Eye (tissue), 1 donor: ENCODE measurements at places on chromosomes 7 and 10.
A peak's percentile ranks its signal among the peaks of the same experiment; 100 is the strongest.

GRCh38 chr7:51369746-51370145, 53.1 kb upstream of the COBL start:
- peak; percentile 44 for DNase-seq

DNA sequence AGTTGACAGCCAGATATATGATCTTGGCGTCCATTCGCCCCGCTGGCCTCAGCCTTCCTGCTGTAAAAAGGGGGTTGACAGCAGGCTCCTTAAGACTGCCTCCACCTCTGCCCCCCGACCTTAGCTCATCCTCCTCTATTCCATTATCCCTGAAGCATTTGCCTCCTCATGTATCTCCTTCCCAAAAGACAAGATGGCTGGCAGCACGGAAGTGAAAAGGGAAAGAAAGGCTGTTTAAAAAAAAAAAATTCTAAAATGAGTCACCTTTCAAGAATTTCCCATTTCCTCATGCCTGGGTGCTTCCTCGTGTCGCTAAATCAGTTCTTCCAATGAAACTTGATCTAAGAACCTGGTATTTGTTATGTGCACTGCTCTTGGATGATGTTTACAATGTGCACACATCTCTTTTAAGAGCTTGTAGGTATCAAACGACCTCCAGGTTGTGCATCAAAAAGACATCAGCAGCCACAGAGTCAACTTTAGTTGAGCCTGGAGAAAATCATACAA, 1.7 kb downstream of the SCRN1 start:
- peak; percentile 82 for DNase-seq

DNA sequence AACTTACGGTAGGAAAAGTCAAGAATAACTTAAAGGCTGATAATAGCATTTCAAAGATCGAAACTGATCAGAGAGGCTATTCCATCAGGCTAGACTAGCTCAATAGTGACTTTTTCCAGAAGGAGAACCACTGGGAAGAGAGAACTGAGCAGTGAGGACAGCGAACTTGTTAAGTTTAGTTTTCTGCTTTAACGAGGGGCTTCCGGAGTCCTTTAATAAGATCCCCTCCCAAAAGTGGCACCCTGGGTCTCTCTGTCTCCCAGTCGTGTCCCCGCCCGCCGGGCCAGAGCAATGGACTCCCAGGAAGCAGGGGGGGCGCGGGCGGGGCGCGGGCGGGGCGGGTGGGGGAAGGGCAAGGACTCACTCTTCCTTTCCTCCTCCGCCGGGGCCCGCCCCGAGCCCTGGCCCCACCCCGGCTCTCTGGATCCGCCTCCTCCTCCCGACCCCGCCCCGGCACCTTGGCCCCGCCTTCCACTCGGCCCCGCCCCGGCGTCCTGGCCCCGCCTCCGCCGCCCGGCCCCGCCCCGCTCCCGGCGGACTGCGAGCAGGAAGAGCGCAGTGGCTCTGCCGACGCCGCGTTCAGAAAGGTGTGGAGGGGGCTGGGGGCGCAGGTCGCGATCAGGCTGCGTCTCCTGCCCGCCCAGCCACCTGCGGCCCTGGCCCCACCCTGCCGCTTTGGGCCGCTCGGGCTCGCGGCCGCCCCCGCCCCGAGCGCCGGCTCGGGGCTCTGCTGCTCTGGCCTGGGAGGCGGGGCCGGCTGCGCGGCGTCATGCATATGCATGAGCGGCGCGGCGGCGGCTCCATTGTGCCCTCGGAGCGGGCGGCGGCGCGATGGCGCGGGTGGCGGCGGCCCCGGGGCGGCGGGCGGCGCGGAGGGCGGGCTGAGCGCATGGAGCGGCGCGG, at the start of gene ZMIZ2:
TSS of gene ZMIZ2 (plus strand) at position 803 of the 903 bp plus-strand sequence. CDS start 7,403 bp downstream, outside the sequence.
- peak; percentile 96 for DNase-seq

GRCh38 chr7:3558400-3558799, 257.3 kb downstream of the SDK1 start:
- DNase-seq, result peak; percentile 80

- peak; percentile 82 for DNase-seq
Observed at GRCh38 chr10:101000915-101001658, 1.5 kb downstream of the LZTS2 start.

DNA sequence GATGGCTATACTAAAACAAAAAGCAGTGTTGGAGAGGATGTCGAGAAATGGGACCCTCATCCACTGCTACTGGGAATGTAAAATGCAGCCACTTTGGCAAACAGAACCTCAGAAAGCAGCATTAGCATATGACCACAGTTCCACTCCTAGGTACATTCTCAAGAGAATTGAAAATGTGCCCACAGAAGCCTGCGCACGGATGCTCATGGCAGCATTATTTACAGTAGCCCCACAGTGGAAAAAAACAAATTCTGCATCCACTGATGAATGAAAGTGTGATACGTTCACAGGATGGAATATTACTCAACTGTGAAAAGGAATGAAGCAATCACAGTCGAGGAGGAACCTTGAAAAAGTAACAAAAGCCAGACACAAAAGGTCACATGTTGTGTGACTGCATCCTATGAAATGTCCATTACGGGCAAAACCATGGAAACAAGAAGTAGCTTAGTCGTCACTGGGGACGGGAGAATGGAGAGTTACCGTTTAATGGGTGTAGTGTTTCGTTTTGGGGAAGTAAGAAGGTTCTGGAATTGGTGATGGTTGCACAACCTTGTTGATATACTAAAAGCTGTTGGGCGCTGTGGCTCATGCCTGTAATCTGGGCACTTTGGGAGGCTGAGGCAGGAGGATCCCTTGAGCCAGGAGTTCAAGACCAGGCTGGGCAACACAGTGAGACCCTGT, 2.5 kb upstream of the UPK3B start:
- DNase-seq, result no peak

DNA sequence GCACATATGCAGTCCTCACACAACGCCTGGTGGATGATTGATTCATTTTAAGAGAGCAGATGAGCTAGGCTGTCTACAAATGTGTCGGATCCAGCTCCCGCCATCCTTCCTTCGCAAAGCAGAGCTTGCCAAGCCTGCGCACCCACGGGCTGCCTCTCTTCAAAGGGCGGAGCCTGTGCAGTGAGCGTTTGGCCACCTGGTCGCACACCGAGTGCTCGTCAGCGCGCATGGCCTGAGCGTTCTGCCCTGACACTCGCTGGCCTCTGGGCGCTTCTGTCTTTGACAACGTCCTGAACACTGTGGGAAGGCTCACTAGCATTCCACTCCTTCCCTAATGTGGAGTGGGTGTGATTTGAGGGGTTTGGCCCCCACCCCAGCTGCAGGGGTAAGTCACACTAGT, 47.1 kb upstream of the TMEM72 start:
- peak; percentile 80 for DNase-seq

DNA sequence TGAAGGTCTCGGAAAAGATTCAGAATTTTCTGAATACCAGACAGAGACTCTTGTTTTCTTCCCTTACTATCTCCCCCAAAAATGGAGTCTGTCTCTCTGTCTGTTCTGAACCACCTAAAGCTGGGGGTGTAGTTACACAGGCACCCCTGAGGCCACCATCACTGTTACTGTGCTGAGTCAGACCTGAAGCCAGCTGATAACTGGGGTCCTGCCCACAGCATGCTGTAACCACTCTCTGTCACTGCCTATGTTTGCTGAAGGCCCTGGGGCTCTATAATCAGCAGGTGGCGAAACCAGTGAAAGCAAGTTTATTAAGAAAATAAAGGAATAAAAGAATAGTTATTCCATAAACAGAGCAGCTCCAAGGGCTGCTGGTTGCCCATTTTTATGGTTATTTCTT, 575.2 kb upstream of the POT1 start:
- DNase-seq, result no peak

GRCh38 chr7:115122388-115122787, 200.5 kb downstream of the MDFIC start:
- DNase-seq, result no peak
